NCI-H187 treated with DMSO at 0.1 percent for 48 hours (cell line): ENCODE measurements at places on chromosomes 7 and 10.

DNA sequence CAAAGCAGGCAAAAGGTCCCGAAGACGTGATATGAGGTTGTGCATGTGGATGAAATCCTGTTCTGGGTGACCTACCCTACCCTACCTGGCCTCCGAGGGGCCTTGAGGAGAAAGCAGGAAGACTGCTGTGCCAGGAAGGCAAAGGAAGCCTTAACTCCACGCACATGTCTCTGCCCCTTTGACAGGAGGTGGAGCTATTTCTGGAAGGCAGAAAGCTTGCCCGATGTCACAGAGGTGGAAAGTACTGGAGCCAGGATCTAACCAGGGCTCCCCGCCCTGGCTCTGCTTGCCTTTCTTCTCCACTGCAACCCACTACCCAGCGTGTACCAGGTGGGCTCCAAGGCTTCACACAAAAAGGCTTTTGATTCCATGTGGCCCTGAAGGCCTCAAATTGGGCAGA, 66.4 kb upstream of the DDC start:
- no peak for DNase-seq

DNA sequence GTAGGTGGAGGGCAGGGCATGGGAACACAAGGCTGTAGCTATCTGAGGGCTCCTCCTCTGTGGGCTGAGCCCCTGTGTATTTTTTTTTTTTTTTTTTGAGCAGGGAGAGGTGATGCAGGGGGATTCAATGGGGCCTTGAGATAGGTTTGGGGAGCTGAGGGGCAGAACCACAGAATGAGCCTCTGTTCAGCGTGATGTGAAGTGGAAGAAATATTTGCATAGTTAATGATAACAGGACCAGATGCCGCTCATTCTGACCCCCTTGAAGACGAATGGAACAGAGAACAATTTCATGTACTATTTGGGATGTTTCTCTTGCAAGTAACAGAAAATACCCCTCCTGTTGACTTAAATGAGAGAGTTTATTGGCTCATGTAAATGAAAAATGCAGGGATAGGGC, 69.7 kb upstream of the EMX2 start:
- no peak for DNase-seq

DNA sequence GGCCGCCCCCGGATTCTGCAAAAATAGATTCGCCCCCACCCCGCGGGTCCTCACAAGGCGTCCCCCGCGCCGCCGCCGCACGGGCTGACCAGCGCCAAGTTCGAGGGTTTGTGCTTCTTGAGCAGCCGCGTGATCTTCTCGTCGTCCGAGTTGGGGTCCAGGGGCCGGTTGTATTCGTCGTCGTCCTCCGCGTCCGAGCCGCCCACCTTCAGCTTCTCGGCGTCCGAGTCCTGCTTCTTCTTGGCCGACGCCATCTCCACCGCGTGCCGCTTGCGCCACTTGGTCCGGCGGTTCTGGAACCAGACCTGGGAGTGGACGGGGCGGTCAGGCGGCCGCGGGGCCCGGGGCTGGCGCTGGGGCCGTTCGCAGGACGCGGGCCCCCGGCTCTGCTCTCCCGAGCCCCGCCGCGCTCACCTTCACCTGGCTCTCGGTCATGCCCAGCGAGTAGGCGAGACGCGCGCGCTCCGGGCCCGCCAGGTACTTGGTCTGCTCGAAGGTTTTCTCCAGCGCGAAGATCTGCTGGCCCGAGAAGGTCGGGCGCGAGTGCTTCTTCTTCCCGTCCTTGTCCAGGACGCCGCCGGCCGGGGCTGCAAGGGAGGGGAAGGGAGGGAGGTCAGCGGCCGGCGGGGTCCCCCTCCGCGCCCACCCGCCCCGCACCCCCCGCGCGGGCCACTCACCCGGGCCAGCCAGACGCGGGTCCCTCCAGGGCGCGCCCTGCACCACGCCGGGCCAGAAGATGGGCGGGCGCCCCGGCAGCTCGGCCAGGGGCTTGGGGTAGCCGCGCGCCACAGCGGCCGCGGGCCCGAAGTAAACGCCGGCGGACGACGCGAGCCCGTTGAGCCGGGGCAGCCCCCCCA, 853 bp downstream of the NKX6-2 start:
- DNase-seq: no peak

- no peak for DNase-seq
Measured at GRCh38 chr7:68604541-68604940, 993.7 kb upstream of the AUTS2 start.

DNA sequence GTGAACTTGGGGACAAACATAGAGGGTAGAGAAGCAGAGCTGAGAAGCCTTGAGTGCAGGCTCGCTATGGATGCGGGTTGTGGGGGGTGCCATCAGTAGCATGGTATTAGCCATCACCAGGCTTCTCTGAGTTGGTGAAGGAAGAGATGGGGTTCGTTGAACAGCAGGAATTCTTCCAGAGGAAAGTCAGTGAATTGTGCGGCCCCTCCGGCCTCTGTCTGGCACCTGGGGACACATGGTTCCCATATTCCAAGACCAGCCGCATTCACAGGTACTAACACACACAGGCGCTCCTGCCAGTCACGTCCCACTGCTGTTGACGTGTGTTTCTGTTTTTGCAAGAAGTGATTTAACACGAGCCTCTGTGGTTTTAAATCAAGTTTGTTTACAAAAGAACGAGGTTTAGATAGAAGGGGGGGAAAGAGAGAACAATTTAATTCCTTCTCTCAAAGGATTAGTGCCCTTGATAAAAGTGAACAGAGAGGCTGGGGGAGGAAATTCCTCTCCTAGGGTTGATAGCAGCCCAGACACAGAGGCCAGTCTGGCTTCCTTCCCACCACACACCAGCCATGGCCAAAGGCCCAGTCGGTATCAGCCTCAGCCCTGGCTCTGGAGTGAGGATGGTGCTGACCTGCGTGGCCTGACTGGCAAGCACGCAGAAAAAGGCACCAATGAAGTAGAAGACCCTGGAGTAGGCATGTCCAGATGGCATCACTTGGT, 252.6 kb upstream of the IGFBP3 start:
- no peak for DNase-seq

- no peak for DNase-seq
Measured at GRCh38 chr7:148711191-148712102, 12.7 kb downstream of the CUL1 start.

DNA sequence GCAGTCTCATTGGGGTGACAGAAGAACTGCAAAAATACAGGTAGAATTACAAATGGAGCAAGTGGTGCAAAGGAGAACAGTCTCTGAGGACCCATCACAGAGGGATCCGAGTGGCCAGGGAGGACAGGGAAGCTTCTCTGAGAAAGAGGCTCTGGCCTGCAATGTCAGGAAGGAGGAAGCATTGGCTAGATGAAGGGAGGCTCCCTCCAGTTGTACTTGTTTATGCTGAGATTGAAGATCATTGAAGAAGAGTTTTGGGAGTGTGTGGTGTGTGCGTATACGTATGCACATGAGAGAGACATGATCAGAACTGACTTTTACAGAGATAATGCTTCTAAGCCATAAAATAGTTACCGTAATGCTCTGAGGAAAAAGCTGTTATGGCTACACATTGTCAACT, 274.7 kb upstream of the FZD8 start:
- no peak for DNase-seq

DNA sequence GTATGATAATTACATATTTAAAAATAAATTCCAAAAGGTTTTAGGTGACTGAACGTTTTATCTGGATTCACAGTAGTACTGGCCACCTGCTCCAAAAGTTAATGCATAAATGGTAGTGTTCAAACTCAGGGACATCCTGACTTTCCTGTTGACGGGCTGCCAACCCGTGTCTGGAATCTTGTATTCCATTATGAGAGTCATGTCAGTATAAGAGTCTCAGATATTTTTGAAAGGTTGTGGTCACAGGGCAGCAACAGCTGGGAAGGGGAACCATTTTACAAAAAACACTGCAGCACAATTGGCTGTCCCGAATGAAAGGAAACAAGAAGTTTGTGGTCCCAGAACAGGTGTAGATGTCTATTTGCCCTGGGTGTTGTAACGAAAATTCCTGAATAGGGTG, 2.8 kb downstream of the TDRD1 start:
- no peak for DNase-seq

DNA sequence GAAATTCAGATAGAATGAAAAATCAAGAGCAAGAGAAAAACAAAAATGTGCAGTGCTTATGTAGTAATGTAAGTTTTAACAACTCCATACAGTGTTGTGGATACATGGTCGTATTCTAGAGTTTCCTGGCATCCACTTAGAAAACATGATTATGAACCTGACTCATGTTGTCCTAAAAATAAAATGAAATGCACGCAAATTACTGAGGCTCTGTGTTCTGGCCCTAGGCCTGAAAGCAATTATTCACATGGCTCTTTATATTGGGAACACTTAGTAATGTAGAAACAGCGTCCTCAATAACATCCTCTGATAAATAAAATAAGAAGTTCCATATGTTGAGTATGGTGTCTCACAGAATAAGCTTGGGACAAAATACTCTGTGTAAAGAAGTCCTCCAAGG, 200.2 kb upstream of the SEMA3E start:
- DNase-seq: no peak

DNA sequence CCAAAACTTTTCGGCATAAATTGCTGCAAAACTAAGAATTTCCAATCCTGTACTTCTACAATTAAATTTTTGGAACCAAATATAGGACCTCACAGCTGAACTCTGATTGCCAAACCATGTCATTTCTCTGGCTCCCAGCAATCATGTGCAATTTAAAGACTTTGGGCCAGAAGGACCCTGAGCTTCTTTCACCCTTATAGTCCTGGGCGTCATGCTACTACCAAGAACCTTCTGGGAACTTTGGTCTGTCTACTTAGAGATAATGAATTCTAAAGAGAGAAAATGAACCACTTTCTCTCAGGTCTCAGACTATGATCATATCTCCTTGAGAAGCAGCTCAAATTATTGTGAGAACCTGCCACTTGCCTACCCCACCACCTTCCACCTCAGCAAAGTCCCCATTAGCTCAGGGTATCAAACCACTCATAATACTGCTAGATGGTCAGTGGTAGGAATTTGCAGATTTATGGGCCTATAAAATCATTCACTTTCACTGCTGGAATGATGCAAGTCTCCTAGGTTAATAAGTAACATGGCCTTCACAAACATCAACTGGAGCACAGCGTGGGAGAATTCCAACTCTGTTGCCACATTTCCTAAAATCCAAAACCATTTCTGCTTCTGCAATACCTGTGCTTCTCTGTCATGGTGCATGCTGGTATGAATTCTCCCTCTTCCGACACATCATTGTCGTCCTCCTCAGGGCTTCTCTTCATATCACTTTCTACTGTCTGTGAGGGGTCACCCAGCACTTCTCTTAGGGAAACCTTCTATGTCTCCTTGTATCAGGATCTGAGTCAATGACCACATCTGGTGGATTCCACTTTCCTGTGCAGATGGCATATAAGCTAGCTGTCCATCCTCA, 6.6 kb upstream of the WDR91 start:
- DNase-seq: no peak

DNA sequence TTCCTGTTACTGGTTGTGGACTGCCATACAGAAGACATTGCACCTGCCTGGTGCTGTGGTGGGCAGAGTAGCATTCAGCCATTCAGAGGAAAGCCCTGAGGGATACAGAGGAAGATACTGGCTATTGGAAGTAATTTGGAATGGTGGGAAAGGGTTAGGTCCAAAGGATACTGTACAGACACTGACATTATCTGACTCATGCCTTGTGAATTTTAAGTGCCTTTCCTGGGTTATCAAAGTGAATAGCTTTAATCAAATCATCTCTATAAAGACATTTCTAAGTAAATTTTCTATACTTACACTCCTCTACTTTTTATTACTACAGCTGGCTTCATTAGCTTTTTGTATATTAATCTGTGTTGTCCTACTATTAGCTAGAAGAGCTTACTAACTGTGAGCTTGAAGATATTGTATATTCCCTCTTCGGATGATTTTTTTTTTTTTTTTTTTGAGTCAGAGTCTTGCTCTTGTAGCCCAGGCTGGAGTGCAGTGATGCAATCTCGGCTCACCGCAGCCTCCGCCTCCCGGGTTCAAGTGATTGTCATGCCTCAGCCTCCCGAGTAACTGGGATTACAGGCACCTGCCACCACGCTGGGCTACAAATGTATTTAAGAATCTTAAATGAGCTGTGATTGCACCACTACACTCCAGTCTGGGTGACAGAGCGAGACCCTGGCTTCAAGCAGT, 186.5 kb downstream of the ADK start:
- DNase-seq: no peak

- DNase-seq: no peak
Measured at GRCh38 chr7:106057962-106058927, 53.9 kb downstream of the SYPL1 start.

- DNase-seq: no peak
Measured at GRCh38 chr7:156184164-156184563, 371.9 kb upstream of the SHH start.

GRCh38 chr7:90957883-90958282, 306.4 kb upstream of the FZD1 start:
- DNase-seq: no peak

GRCh38 chr7:101684983-101685330, 55.9 kb upstream of the MYL10 start:
- DNase-seq: no peak

DNA sequence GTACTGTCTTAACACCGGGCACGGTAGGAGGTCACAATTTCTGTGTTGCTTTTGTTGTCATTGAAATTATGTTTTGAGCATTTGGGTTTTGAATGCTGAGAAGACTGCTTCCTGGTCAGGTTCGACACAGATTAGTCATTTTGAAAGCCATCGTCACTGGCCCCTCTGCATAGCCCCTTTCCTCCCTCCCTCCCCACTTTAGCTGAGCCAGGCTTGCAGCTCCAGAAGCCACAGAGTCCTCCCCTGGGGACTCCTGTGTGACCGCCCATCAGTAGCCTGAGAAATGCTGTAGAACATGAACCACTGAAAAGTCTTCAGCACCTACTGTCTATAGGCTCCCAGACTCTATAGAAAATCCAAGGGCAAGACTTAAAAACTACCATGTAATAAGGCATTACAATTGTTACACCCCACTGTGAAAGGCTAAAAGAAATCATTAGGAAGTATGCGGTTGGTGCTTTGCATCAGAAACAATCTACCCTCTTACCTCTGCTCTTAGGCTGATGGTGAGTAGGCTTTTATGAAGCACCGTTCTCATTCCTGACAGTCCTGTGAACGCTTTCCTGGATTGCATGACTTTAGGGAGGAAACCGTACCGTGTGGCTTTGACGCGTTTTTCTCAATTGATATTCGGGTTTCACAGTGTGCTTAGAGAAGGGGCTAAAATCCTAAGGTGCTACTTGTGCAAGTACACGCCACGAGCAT, 24.8 kb downstream of the JCAD start:
- DNase-seq: no peak

GRCh38 chr7:142598297-142598696, 151.0 kb upstream of the PRSS1 start:
- DNase-seq: no peak
